Effector CD4-positive, alpha-beta T cell (primary cell): ENCODE measurements at places on chromosomes 5 and 9.

- DNase-seq, result no peak
Measured at GRCh38 chr5:171701100-171701541, 84.5 kb upstream of the SMIM23 start.

DNA sequence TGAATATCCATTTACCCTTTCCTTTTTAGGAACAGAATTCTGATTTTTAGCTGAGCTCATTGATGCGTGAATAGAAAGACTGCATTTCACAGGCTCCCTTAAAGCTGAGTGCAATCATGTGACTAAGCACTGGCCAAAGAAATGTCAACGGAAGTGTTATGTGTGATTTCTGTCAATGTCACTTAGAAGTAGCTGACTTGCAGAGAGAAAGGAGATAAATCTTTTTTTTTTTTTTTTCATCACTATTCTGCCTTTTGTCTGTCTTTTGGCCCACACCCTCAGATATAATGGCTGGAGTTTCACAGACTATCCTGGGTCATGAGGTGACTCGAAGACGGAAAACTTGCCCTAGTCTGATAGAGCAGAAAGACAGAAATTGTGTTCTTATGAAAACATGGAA lies 39.3 kb upstream of the SLC27A6 start:
- no peak for DNase-seq

GRCh38 chr5:121429761-121430160 lies 421.9 kb upstream of the FTMT start:
- no peak for DNase-seq

DNA sequence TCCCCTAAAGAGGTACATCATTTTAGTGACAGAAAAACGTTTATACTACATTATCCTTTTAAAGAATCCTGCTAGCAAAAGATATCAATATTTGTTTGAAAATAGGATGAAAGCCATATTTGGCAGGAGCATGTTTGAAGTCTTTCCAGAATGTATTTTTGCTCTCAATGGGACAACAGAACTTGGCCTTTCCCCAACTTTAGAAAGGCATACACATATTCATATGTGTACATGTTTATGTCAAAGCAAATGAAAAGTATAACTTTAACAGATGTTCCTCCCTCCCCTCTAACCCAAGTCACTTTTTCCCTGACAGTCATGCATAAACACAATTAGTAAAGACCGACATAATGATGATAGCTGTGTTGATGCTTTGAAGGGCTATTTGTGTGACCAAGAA lies 427.8 kb upstream of the CDH6 start:
- DNase-seq, result no peak

GRCh38 chr5:138349852-138350562 lies 2.5 kb upstream of the KDM3B start:
- DNase-seq, result no peak

DNA sequence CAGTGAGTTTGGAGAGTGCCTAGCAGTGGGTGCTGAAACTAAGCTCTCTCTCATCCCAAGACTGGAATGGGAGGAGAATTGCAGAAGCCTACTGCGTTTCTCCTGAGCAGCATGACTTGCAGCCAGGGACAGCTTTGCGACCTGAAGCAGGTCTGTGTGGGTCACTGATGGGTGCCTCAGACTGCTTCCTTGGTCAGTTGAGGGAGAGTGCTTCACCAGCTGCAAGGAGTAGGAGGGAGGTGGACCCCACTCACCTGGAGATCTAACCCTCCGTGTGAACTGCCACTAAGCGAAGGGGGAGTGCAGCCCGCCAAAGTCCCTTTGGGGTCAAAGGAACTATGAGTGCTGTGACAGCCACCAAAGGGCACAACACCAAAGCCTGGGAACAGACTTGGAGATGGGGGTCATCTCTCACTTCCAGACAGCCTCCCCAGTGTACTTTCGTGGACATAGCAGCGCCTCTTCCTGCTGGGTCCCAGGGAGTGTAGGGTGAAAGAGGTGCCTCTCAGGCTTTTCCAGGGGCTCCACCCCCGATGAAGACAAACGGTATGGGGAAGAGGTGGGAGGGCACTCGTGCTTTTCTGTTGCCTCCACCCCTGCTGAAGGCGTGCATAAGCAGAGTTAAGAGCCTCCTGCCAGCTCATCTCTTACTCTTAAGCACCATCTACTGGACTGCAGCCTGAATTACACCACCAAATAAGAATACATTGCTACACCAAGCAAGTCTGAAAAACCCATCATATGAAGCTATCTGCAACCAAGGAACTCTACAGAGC lies 34.3 kb upstream of the MACIR start:
- no peak for DNase-seq

GRCh38 chr9:128503870-128504269 lies 649 bp upstream of the GLE1 start:
- no peak for DNase-seq

DNA sequence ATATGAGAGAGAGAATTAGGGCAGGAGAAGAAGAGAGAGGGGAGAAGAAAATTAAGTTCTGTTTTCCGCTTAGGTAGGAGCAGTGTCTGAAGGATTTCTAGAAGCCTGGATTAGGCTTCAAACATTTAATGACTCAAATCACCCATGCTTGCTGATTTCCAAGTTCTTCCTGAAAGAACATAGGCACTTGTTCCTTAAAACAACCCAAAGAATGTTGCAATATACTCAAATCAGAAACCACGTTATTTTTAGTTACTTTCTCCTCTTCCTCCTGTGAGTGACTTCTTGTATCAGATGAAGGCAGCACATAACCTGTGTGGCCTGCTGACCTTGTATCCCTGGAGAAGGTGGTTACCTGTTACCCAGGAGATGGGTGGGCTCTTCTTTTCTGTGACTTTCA lies 351.5 kb upstream of the KLF4 start:
- DNase-seq, result no peak

- DNase-seq, result no peak
Measured at GRCh38 chr5:106311230-106311915, 1359.4 kb downstream of the EFNA5 start.

- peak; percentile 48 for DNase-seq
Measured at GRCh38 chr5:139422307-139422893, 16.9 kb downstream of the DNAJC18 start.

GRCh38 chr5:91245871-91246270 lies 137.2 kb downstream of the ARRDC3 start:
- DNase-seq, result no peak

DNA sequence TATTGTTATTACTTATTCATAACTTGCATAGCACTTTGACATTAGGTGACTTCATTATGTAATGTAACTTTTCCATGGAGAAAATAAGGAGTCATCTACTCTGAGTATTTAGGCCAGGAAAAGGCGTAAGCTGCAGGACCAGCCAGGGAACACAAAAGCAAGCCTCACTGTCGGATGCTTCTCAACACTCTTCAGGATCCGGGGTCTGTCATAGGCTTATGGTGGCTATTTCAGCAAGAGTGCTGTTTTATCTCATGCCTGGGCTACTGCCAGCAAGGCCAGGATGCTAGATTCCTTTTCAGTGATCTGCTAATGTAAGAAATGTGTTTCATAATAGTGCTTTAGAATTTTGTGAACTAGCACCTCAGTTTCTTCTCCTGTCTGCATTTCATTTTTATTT lies 162.4 kb downstream of the CHSY3 start:
- no peak for DNase-seq

GRCh38 chr5:112276991-112277390 lies 142.1 kb downstream of the EPB41L4A start:
- no peak for DNase-seq

- no peak for DNase-seq
Measured at GRCh38 chr9:136650648-136651047, 12.1 kb upstream of the EGFL7 start.

- no peak for DNase-seq
Measured at GRCh38 chr9:33351547-33351946, 50.8 kb downstream of the AQP7 start.

DNA sequence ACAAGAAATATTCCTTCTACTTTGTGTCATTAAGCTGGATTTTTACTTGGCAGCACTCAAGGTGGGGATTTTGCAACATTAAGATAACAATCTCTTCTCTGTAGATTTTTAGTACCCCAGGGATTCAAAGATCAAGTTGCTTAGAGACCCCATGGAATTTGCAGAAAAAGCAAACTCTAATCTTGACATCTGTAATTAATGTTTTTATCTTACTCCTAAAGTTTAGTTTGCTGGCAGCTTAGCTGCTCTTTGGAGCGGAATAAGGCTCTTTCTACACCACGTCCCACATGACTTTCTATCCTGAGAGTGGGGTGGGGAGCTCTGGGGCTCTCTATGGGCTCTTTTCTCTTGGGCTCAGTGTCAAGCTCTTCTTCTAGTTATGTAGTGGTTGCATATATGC lies 21.7 kb upstream of the SPDL1 start:
- DNase-seq, result no peak

GRCh38 chr5:98349251-98349989 lies 424.0 kb upstream of the RGMB start:
- DNase-seq, result no peak

DNA sequence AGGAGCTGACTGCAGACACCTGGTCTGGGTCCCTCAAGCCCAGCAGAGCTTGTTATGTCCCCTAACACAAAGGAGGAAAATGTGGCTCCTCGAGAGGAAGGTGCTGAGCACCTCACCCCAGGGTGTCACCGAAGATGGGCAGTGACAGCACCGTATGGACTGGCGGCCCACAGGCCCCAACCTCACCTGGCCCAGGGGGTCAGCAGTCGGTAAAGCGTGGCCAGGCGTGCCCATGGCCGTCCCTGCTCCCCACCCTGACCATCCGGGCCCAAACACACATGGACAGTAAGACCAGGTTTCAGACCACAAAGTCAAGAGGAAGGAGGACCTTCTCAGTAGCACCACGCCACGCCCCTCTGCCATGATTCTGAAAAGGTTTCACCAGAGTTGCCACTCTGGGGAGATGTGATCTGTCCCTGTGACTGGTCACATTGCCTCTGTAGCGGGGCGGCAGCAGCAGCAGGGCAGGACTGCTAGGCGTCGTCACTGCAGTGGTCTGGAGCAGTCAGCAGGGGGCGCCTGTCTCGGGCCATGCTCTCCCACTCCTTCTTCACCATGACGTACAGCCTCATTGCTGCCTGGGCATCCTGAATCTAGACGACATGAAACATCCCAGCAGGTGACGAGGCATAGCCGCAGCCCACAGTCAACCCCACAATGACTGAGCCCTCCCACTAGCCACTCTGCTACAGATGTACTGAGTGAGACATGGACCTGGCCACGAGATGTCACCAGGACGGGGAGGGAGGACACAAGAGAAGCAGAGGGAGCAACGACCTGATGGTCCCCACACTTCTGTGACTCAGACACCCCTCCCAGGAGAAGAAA lies 11.1 kb downstream of the REXO4 start:
- peak; percentile 69 for DNase-seq

GRCh38 chr5:131607903-131608540 lies 27.0 kb downstream of the RAPGEF6 start:
- DNase-seq, result no peak

DNA sequence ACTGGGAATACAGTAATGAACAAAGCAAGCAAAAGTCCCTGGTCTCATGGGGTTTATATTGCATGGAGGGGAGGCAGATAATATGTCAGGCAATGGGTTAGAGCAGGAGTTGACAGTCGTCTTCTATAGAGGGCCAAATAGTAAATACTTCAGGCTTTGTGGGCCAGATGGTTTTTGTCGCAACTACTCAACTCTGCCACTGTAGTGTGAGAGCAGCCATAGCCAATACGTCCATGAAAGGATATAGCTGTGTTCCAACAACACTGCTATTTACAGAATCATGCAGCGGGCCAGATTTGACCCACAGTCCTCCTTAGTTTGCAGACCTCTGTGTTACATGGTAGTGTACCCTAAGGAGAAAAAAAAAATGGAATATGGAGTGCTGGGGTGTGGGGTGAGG lies 25.5 kb downstream of the MAST4 start:
- DNase-seq, result no peak

DNA sequence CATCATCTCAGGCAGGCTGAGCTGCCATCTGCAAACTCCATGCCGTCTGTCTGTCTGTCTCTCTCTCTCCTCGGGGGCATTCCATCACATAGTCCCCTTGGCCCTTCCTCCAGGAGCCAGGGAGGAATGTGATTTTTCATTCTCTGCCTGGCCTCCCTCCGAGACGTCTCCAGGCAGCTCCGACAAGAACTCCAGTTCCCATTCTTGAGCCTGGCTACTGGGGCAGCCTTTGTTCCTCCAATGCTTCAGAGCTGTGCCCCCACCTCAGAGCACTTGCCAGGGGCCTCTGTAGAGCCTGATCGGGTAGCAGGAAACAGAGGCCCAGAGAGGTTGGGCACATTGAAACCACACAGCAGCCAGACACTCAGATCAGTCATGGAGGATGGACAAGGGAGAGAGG lies 74.0 kb downstream of the COL27A1 start:
- DNase-seq, result no peak

DNA sequence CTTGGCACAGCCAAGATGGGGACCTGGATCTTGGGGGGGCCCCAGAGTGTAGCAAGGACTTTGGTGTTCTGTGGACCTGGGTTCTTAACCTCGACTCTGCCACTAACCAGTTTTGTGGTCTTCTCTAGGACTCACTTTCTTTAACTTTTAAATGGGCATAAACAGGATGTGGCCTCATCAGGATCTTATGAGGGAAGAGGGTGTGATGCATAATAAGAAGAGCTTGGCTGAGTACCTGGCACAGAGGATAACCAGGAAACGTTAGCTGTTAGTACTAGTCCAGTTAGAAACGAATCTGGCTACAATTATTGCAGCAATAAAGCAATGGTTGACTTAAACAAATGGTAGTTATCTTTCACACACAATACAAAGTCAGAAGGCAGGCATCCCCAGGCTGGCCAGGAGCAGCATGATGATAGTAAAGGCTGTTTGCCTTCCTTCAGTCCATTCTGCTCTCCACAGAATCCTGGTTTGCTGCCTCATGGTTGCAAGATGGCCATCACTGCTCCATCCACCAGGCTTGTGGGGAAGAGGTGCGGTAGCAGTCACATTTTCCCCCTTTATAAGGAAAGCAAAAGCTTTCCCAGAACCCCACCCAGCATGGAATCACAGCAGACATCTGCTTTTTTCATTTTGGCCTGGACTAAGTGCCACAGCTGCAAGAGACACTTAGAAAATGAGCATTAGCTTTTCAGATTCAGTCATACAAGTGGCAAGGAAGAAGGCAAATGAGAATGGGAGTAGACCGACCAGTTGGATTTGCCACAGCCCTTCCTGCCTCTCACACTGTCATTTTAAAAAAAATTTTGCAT lies 225.0 kb downstream of the AOPEP start:
- no peak for DNase-seq
